ENCODE measurements at places on chromosomes 1 and 21. TPM values are rescaled to one million over a fixed set of nuclear protein-coding genes. Genes with fewer than 3 reads are reported as not detected.

Gene FAM3B
- total RNA-seq = 22.2 TPM

Gene CCDC24
- 2.8 TPM for total RNA-seq

Gene CFHR5
- total RNA-seq = not detected

Gene NR5A2
- total RNA-seq = 9.0 TPM

Gene VWA5B1
- 0.58 TPM for total RNA-seq

Gene OR6N1
- not detected for total RNA-seq

Gene NBPF4
- total RNA-seq = not detected

Gene PEAR1
- total RNA-seq = 9.3 TPM

Gene NADK
- 28.0 TPM for total RNA-seq
